Cerebellum (tissue), 4 donors: ENCODE measurements at places on chromosomes 11 and 22. TPM values are rescaled to one million over a fixed set of nuclear protein-coding genes. Genes with fewer than 3 reads are reported as not detected.

Gene ARHGEF17
- 33.0 TPM for total RNA-seq

Gene INPPL1
- total RNA-seq, result 23.9 TPM

Gene FXYD6
- 93.6 TPM for total RNA-seq

Gene MMP10
- total RNA-seq, result not detected

Gene OR8D1
- not detected for total RNA-seq
